ENCODE measurements at places on chromosomes 4 and X.

DNA sequence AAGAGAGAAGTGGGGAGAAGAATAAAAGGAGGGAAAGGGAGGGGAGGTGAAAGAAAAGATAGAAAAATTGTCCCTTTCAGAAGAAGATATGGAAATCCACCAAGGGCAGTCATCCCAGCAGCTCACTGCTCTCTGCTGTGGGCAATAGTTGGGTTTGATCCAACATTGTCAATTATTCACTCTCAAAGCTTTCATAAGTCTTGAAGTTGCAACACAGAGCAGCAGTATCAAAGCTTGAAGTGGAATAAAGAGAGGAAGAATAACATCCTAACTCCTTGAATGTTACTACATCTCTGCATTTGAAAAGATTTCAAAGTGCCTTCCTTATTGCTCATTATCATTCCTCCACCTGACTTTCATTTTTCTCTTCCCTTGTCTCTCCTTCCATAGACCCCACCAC is 62.3 kb upstream of the HHIP start:
- no peak for DNase-seq

GRCh38 chr4:140134746-140135425 is 19.1 kb downstream of the MAML3 start:
- DNase-seq = no peak

- no peak for DNase-seq
Measured at GRCh38 chr4:796206-796605, 29.7 kb downstream of the CPLX1 start.

- no peak for DNase-seq
Measured at GRCh38 chr4:145132511-145133098, 34.5 kb downstream of the ABCE1 start.
